ENCODE measurements at places on chromosomes 3 and 15.
A peak's percentile ranks its signal among the peaks of the same experiment; 100 is the strongest.

GRCh38 chr3:136250903-136251460 lies 842 bp downstream of the PCCB start:
- no peak for DNase-seq

- no peak for DNase-seq
Measured at GRCh38 chr3:157100096-157100477, 59.9 kb downstream of the CCNL1 start.

DNA sequence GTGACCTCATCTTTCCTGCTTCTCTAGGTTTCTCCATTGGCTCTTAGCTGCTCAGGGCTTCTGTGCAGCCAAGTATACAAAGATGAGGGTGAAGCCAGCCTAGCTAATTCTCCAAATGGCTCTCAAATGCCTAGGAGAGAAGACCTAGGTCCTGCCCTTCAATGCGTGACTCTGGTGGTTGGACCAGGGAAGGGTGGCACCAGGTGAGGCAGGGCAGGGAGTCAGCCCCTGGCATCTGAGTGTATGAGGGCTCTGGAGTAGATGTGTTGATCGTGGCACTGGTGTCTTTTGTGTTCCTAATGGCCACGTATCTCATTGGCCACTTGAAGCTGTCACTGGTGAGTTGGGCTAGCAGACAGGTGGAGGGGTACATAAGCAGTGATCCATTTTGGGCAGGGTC lies 59.8 kb downstream of the PDIA5 start:
- DNase-seq: no peak

DNA sequence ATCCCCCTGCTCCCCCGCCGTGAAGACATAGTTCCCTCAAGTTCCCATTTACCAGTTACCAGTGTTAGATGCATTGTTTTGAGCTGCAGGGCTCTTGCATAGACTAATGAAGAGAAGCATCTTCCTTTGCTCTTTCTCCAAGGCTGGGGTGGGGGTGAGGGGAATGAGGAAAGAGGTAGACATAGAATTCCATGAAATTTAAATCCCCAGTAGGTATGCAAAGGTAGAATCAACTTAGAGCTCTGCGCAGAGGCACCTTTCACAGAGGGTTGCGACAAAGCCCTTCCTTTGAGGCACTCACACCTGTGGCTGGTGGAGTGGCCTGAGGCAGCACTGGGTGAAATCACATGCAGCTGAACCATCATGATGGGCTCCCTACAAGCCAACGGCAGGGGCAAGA lies 101.3 kb downstream of the WDR76 start:
- DNase-seq: peak; percentile 58

GRCh38 chr3:141525814-141526213 lies 39.0 kb downstream of the RASA2 start:
- DNase-seq: no peak

- no peak for DNase-seq
Measured at GRCh38 chr3:157374933-157375332, 61.7 kb upstream of the PTX3 start.

DNA sequence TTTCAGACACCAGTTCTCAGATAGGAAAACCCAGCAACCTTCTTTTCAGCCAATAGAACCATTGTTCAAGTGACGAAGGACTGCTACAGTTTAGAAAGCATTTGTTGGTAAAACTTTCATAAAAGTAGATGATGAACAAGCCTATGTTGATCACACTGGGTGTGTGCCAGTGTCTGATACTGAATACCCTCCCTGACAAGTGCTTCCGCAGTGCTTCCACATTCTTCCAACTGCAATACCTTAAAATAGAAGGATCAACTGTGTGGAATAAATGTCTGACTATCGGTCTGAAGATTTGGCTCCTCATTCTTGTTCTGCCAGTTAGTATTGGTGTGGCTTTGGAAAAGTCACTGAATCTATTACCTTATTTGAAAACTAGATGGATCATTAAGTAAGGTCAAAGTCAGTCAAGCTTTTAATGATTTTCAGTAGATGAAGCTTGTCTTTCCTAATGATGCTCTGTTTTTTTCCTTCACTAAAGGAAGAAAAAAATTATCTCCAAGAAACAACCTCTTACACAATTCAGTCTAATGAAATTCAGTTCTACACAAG lies 479.4 kb upstream of the CBLB start:
- DNase-seq: no peak

- no peak for DNase-seq
Measured at GRCh38 chr3:14685179-14685578, 10.2 kb downstream of the C3orf20 start.

DNA sequence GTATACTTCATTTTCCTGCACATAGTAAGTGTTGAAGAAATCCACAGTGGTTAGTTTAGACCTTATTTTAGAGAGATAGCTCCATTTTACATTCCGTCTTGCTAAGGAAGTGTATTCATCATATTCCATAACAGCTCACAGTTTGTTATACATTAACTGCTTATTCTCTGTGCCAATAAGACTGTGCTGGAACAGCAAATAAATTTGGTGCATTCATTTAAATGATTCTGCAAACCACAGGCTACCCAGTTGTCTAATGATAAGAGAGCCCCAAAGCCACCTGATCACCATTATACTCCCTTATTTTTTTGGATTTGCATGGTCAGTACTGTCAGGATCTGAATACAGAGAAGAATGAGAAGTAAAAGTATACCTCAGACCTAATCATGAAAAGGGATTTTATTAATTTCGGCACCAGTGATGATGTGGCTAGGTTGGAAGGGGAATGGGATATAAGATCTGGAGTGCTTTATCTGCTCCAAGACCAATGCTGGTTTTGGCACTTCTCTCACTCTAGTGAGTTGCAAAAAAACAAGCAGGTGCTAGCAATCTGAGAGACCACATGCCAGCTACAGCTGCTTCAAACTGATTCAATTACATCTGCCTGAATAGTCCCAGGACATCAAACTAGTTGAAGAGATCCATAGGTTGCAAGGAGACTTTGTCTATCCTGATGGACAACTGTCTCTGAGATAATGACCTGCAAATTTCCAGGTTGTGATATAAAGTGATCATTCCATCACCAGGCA lies 254.8 kb downstream of the ZBTB20 start:
- DNase-seq: no peak

DNA sequence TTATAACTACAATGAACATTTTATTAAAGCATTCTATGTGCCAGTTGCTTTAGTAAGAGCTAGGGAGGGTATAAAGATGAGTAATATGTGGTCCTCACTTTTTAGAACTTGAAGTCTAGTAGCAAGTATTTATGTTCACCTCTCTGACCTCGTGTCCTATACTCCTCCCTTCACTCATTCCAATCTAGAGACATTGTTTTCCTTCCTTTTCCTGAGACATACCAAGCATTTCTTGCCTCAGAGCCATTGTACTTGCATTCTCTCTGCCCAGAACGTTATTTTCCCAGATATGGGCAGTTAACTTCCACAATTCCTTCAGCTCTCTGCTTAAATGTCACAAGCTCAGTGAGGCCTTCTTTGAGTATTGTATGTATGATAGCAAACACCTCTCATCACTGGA lies 408.6 kb downstream of the PDCD6IP start:
- DNase-seq: no peak

GRCh38 chr3:50164984-50165909 lies 10.1 kb downstream of the SEMA3F start:
- no peak for DNase-seq

DNA sequence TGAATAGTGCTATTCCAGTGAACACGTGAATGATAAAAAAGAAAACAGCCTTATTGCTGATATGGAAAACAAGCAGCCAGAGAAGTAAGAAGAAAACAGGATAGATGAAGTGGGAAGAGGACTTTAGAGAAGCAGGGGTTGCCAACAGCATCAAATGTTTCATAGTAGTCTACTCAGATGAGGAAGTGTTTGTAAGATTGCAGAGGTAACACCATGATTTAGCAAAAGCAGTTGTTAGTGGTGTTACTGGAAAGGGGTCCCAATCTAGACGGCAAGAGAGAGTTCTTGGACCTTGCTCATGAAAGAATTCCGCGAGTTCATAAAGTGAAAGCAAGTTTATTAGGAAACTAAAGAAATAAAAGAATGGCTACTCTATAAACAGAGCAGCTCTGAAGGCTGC lies 108.8 kb upstream of the MCTP2 start:
- no peak for DNase-seq

DNA sequence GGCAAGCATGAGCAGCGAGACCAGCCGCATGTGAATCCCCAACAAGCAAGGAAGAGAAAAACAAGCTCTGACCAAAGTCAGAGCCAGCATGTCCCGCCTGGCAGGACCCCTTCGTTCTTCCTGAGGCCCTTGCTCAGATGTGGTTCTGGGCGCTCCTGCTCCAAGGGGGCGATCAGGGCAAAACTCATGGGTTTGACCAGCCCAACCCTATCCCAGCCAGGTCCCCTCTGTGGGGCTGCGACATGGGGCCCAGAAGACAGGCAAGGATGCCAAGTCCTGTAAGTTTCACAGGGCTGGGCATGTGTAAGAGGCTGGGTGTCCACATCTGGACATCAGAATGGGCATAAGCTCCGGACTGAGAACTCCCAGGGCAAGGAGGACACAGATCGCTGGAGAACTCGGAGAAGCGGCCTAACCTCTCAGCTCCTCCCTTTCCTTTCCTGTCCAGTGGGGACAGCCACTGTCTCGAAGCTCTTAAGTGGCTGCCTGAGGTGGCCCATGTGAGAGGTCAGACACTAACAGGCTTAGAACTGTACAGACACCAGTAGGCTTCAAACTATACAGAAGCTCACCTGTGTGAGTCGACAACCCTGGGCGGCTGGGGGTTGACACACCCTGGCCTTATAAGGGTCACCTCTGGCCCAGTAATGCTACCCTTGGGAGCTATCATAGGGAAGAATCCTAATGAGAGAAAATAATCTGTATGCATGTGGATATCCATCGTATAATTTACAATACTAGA lies 48.9 kb downstream of the XXYLT1 start:
- DNase-seq: no peak

DNA sequence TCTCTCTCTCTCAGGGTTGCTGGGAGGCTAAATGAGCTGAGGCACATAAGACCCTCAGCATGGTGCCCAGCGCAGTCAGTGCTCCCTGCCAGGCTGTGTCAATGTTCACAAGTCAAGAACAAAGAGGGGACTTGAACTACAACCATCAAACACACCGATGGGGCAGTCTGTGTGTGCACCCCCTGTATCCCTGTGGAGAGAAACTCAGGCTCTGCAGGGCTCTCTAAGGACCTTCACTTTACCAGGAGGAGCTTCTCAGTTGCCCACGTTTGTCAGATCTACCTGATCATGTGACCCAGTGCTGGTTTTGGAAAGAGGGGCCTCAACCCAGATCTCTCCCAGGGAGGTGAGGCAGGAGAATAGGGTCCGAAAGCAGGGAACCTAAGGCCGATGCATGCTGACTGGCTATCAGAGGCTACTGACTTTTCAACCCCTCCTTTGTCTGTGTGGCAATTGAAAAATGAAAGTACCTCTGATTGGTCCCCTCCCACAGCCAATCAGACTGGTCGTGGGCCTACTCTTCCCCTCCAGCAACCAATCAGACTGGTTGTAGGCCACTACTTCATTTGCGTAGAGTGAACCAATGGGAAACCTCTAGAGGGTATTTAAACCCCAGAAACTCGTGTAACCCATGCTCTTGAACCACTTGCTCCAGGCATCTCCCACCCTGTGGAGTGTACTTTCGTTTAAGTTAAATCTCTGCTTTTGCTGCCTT lies 34.0 kb downstream of the RHCG start:
- DNase-seq: no peak

GRCh38 chr3:14757153-14757700 lies 61.5 kb upstream of the FGD5 start:
- no peak for DNase-seq

DNA sequence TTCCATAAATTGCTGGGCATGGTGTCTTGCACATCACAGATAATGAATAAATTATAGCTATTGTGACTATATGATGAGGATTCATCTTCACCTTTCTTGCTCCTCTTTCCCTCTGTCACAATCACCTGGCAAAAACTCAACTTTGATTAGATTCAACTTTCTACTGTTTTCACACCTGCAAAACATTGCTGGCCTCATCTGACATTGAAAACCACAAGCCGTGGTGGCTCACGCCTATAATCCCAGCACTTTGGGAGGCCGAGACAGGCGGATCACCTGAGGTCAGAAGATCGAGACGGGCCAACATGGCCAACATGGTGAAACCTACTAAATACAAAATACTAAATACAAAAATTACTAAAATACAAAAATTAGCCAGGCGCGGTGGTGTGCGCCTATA lies 12.7 kb upstream of the PEX5L start:
- DNase-seq: no peak

DNA sequence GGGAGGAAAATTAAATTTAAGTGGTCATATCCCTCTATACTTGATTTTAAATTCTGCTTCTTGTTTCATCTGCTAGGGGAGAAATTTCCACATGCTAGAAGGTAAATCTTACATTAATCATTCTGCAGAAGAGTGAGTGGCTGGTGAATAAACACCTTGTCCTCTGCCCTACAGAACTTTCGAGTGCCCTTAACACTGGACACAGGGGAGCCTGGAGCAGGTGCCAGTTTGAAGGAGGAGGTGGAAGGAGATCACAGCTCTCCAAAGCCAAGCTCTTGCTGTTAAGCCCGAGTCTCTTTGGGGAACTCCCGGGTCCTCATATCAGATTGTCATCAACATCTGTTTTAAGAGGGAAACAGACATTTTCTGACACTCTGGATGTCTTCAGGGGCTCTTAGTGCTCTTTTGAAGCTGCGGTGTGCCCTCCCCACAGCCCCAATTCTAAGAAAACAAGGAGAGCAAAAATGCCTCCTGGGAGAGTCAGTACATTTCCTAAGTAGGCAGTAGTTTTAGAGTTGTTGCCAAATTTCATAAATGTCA lies 31.3 kb downstream of the LAMP3 start:
- no peak for DNase-seq
